HepG2 (cell line): ENCODE measurements at places on chromosomes 16 and 17. TPM values are rescaled to one million over a fixed set of nuclear protein-coding genes. Genes with fewer than 3 reads are reported as not detected.

Gene ZSCAN32
- 12.7 and 12.8 TPM in 2 replicates for polyA plus RNA-seq

Gene SPNS3
- polyA plus RNA-seq = 0.20 TPM in 1 of 2 replicates, not detected in the other

- DNase-seq = no peak
- no peaks in the 10 kb centered on the region for H3K4me1 ChIP-seq
- H3K36me3 ChIP-seq = peaks cover 82% of the 10 kb centered on the region
- no peaks in the 10 kb centered on the region for H3K27me3 ChIP-seq
These were observed 49.1 kb downstream of the STAT5A start for GRCh38 chr17:42337442-42337841.

GRCh38 chr17:62336527-62336926 lies 43.8 kb upstream of the EFCAB3 start:
- H3K27ac ChIP-seq = no peak overlapping the region
- no peak overlapping the region for H3K4me3 ChIP-seq
- H3K27me3 ChIP-seq = no peaks in the 10 kb centered on the region
- H3K4me1 ChIP-seq = no peaks in the 10 kb centered on the region

GRCh38 chr16:346587-346986 lies 5.9 kb downstream of the AXIN1 start:
- no peak overlapping the region for H3K4me3 ChIP-seq
- peaks cover 78% of the 10 kb centered on the region for H3K4me1 ChIP-seq
- H3K27me3 ChIP-seq = no peaks in the 10 kb centered on the region
